Activated naive CD4-positive, alpha-beta T cell treated with anti-CD3 and anti-CD28 coated beads, Interleukin-2, amount 50 U/mL, for 72 hours (primary cell): ENCODE measurements at places on chromosomes 3 and 15. TPM values are rescaled to one million over a fixed set of nuclear protein-coding genes. Genes with fewer than 3 reads are reported as not detected.

IQCH gene
- total RNA-seq = 0.75 TPM

GRCh38 chr3:53194210-53195065, 33.4 kb downstream of the PRKCD start:
- no peak for DNase-seq

DNA sequence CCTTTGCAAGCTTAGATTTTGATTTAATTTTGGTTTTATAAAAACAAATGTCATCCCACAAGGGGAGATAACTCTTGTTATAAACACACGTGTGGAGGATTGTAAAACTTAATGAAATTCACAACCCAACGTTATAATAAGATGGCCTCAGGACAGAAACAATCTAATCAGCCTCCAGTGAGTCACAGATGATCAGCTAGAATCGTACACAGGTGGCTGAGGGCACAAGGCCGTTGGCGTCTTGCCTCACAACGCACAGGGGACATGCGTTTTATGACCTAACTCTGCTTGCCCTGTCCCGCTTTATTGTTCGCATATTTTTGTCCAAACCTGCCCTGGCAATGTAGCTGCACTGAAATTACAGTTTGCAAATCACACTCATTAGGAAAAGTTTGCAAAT, 121.9 kb upstream of the PDZRN3 start:
- DNase-seq = no peak

DNA sequence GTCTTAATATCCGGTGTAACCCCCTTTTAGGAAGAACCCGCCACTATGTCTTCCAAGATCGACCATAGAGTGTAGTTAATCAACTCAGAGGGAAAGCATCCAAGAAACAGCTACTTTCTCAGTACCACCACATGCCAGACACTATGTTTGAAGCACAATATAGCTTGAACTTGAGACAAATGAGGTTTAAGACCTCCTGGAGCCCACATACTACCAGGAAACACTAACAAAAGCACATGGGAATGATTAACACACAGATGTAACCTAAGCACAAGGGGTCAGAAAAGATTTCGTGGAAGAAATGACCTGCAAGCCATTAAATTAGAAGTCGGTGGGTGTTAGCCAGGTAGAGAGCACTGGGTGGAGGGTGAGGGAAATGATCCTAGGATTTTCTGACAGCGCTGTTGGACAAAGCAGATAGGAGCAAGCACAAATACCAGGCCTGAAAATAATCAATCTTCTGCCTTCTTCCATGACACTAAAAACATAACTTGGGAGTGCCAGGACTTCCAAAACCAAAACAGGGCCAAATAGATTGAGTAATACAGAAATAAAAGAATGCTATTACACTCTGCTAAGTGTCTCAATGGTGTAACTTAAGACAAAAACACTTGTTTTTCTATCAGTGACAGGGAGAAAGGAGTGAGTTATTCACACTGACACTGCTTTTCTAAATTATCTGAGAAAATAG, 213.7 kb downstream of the FOXP1 start:
- no peak for DNase-seq

DNA sequence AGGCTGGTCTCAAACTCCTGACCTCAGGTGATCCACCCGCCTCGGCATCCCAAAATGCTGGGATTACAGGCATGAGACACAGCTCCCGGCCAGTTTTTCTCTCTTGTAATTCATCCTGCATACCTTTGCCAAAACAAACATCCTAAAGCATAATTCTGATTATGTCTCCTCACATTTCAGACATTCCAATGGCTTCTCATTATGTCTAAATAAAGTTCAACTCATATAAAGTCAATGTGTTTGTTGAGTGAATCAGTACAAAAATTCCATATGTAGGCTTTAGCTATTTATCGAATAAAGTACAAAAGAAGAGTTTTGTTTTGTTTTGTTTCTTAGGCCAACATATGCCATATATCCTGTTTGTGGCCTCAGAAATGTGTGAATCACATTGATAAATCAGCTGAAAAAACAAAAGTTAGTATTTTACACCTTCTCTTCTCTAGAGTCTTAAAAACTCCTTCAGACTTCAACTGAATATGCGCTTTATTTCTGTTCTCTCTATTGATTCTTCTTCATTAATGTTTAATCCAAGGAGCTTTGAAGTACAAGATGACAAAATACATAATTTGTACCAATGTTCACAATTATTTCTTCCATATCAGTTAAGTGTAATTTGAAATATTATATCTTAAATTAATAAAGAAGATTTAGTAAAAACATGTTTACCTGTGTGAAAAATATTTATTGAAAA, 165.8 kb downstream of the MECOM start:
- no peak for DNase-seq

DNA sequence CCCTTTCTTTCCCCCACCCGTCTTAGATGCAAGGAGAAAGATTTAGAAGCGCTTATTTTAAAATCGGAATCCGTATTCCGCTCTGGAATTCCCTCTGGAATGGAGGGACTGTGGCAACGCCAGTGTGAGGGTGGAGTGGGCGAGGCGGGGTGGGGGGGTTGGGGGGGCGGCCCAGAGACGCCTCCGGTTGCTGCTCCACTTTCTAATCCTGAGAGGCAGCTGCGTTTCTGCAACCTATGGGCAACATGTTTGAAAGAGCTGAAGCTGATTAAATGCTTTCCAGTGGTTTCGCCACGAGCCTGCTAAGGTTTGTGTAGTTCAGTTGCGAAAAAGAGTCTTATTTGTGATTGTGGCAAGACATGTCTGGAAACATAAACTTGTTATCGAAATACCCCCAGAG, at the start of gene CCK:
CCK (minus strand) TSS at position 101 of the 400 bp plus-strand sequence. CDS start 2,555 bp downstream, outside the sequence.
- DNase-seq = no peak

DNA sequence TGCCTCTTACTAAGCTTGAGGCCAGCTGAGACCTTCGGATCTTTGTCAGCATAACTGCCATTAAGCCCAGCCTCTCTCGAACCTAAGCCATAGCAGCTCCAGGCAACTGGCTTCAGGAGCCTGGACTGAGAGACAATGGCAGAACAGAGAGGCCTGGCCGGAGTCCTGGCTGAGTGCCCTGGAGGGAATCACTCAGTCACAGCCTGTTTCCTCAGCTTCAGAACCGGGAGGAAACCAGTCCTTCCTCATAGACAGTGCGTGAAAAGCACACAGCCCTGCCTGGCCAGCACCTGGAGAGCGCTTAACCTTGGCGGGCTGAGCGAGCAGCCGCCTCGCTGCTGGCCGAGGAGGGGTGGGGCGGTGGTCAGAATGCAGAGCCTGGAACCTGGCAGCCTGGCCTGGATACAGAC, 21.6 kb downstream of the RNU5B-1 start:
- DNase-seq = no peak

MAP1A gene
- 1.4 TPM for total RNA-seq

- DNase-seq = no peak
Measured at GRCh38 chr15:96213045-96213444, 117.5 kb upstream of the NR2F2 start.

- DNase-seq = no peak
Measured at GRCh38 chr15:72902245-72902918, 118.8 kb upstream of the ADPGK start.

DNA sequence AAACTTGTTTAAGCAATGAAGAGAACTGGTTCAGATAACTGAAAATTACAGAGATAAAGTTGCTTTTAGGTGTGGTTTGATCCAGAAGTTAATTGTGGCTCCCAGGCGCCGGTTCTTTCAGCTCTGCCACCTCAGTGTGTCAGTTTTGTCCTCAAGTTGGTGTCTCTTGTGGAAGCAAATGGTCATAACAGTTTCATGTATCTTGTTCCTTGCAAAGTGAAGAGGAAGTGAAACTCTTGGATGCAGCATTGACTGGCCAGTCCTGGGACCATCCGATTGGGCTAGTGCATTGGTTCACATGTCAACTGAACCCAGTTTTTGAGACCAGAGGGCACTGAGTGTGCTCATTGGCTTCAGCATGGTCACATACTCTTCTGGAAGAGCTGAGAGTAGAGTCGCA, 181.4 kb upstream of the GRM7 start:
- no peak for DNase-seq

GNAT1 gene
- not detected for total RNA-seq

DNA sequence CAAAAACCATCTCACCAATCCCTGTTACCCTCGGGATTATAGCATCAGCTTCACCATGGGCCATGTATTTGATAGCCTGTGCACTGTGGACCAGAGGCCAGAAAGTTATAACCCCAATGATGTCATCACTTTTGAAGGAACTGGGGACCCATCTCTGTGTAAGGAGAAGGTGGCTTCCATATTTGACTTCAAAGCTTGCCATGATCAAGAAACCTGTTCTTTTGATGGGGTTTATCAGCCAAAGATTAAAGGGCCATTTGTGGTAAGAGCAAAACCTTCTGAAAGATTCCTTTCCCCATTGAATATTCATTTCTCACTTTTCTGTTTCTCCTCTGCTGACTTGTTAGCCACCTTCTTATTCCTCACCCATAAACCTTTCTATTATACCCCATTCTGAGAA, 34.3 kb upstream of the RPL14 start:
- no peak for DNase-seq

GRCh38 chr3:36408146-36408545, 27.8 kb downstream of the STAC start:
- no peak for DNase-seq

GRCh38 chr3:187804745-187805121, 59.5 kb upstream of the BCL6 start:
- DNase-seq = no peak

RETNLB gene
- total RNA-seq = not detected

GRCh38 chr3:39166134-39166710, 12.8 kb upstream of the CSRNP1 start:
- no peak for DNase-seq

EIF4A2 gene
- total RNA-seq = 499 TPM

GRCh38 chr3:183008800-183009199, 28.5 kb upstream of the DCUN1D1 start:
- no peak for DNase-seq

- DNase-seq = no peak
Measured at GRCh38 chr3:114867835-114868503, 279.1 kb downstream of the ZBTB20 start.

GRCh38 chr3:40718681-40719080, 193.9 kb downstream of the ZNF621 start:
- DNase-seq = no peak

- DNase-seq = no peak
Measured at GRCh38 chr15:80923668-80924067, 66.0 kb downstream of the MESD start.

THBS1 gene
- 7.5 TPM for total RNA-seq

- no peak for DNase-seq
Measured at GRCh38 chr3:123491966-123492587, 43.2 kb upstream of the ADCY5 start.

ECE2 gene
- not detected for total RNA-seq

GRCh38 chr3:135451037-135451785, 514.3 kb upstream of the PPP2R3A start:
- no peak for DNase-seq

GOLGA8R gene
- 4.2 TPM for total RNA-seq

SLC22A13 gene
- 0.11 TPM for total RNA-seq

DNA sequence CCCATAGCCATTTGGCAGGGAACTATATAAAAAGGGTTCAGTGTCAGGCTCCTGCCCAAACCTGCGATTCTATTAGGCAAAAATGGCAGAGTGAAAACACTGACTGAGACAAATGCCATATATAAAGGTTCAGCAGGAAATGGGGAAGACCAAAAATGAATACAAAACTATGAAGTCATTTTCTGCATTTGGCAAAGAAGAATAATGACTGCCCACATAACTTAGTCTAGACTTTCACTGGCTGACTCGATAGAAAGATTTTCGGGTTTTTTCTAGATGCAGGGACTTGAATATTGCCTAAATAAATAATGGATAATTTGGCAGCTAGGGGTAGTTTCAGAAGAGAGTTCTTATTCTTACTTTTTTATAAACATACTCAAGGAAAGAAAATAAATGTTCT, 178.0 kb downstream of the TPRG1 start:
- no peak for DNase-seq
